ENCODE measurements at places on chromosomes 2 and 18.

GRCh38 chr18:65852273-65852672, 101.5 kb downstream of the CDH7 start:
- no peak for DNase-seq

GRCh38 chr2:116810071-116810470, 1004.4 kb upstream of the DDX18 start:
- DNase-seq, result no peak

GRCh38 chr2:107595285-107595684, 231.4 kb upstream of the RGPD4 start:
- DNase-seq, result no peak

GRCh38 chr18:12421732-12422131, 14.0 kb downstream of the PRELID3A start:
- no peak for DNase-seq

DNA sequence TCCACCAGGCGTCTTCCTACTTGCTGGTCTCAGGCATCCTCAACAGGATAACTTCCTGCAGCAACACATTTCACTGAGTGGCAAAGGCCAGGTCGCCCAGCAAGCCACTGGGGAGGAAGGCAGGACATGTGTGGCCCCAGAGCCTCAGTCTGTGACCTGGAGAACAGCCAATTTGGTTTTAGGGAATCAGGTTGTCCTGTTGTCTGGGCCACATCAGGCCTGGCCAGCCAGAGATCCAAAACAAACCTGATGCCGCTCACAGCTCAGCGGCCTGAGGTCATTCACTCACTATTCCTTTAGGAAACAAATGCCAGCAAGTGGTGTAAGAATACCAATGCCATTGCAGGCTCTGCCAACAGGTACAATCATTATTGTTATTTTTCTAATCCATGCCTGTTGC, 210.7 kb downstream of the VAPA start:
- DNase-seq, result no peak

- no peak for DNase-seq
Measured at GRCh38 chr18:48740851-48741485, 202.1 kb downstream of the CTIF start.

- DNase-seq, result no peak
Measured at GRCh38 chr2:200845194-200845593, 19.3 kb downstream of the CLK1 start.

DNA sequence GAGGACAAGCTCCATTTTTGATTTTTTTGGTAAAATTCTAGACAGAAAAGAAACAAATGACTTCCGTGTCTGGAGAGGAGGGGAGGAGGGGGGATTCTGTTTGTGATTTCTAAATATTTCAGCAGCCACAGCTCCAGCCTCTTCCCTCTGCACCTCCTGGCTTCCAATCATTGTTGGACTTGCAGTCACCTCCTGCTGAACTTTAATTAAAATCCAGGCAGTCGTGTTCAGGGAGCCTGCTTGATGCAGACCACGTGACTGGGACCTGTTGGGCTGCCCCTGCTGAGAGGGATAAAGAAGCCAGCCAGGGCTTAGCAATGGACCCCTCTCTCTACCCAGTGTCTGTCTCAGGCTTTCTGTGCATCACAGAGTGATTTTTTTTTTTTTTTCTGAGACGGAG, 115.1 kb downstream of the SH3BP4 start:
- no peak for DNase-seq

DNA sequence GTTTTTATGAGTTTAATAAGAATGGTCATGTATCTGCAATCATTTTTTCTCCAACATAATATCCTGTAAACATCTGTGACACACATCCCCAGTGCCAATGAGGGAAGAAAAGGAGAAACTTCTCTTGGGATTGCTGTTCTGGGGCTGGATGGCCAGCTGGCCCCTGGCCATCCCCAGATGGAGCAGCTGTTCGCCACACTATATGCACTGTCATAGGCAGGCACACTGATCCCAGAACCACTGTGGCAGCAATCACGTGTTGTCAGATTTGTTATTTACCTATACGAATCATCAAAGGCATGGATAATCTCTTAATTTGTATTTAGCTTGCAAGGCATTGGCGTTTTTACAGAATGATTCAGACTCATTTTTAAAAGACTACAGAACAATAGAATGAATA, 167.6 kb upstream of the ACAA2 start:
- no peak for DNase-seq

GRCh38 chr18:37481491-37481890, 84.1 kb downstream of the CELF4 start:
- DNase-seq, result no peak
